ENCODE measurements at places on chromosomes 7 and 10. TPM values are rescaled to one million over a fixed set of nuclear protein-coding genes. Genes with fewer than 3 reads are reported as not detected.

GRCh38 chr7:157699357-157700013 lies 362.7 kb downstream of the DNAJB6 start:
- DNase-seq: no peak
- H3K27ac ChIP-seq: no peak overlapping the region
- no peaks in the 10 kb centered on the region for H3K36me3 ChIP-seq
- peaks cover 4% of the 10 kb centered on the region for H3K27me3 ChIP-seq
- no peaks in the 10 kb centered on the region for H3K4me1 ChIP-seq

CYP3A5 gene
- 1,413 TPM for total RNA-seq

- peaks cover 4% of the 10 kb centered on the region for H3K4me1 ChIP-seq
- H3K36me3 ChIP-seq: peaks cover 3% of the 10 kb centered on the region
- H3K27ac ChIP-seq: no peak overlapping the region
- no peak for DNase-seq
These were observed 239.1 kb downstream of the ZMYND11 start for GRCh38 chr10:374354-374753.

RNF148 gene
- 0.09 TPM for total RNA-seq

NEUROG3 gene
- total RNA-seq: not detected

DNA sequence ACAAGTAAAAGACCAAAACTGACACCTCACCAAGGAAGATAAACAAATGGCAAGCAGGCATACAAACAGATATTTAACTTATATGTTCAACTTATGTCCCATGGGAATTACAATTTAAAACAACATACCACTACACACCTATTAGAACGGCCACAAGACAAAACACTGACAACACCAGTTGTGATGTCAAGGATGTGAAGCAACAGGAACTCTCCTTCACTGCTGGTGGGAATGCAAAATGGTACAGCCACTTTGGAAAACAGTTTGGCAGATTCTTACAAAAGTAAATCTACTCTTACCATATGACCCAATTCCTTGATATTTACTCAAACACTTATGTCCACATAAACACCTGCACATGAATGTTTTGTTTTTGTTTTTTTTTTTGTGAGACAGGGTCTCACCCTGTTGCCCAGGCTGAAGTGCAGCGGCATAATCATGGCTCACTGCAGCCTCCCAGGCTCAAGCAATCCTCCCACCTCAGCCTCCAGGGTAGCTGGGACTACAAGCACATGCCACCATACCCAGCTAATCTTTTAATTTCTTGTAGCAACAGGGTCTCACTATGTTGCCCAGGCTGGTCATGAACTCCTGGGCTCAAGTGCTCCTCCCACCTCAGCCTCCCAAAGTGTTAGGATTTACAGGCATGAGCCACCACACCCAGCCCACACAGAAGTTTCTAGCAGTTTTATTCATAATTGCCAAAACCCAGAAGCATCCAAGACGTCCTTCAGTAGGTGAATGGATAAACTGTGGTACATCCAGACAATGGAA lies 27.3 kb downstream of the HERC4 start:
- no peak overlapping the region for H3K27ac ChIP-seq
- peaks cover 4% of the 10 kb centered on the region for H3K36me3 ChIP-seq
- no peaks in the 10 kb centered on the region for H3K27me3 ChIP-seq
- no peak for DNase-seq
- H3K4me3 ChIP-seq: no peak overlapping the region
- H3K4me1 ChIP-seq: no peaks in the 10 kb centered on the region

DNA sequence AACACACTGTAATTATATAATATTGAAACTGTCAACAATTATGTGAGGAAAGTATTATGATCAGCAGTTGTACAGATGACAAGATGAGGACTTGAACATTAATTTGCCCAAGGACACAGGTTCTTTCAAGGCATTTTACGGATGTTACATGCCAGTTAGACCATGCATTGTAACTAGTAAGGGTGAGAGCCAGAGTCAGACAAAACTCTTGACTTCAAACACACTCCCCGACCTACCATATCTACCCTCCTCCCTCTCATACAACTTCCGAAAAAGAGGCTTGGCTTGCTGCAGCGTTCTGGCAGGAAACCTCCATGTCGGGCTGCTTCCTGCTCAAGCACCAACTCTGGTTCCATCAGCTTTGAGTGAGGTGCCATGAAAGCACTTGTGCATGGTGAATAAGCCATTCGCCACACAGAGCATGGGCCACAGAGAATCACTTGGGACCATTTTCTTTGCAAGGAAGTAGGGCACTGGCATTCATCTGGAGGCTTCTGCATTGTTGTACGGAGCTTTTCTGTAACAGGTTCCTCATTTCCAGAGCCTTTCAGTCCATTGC lies 53.2 kb downstream of the FOXI2 start:
- no peaks in the 10 kb centered on the region for H3K4me1 ChIP-seq
- H3K27me3 ChIP-seq: peaks cover 6% of the 10 kb centered on the region
- H3K36me3 ChIP-seq: no peaks in the 10 kb centered on the region
- DNase-seq: no peak
- H3K4me3 ChIP-seq: no peak overlapping the region

GRCh38 chr10:50990568-50991455 lies 83.5 kb upstream of the PRKG1 start:
- H3K27ac ChIP-seq: peak overlapping the region; percentile 71
- H3K4me1 ChIP-seq: peaks cover 14% of the 10 kb centered on the region
- no peaks in the 10 kb centered on the region for H3K27me3 ChIP-seq
- peak overlapping the region; percentile 74 for H3K4me3 ChIP-seq
- H3K36me3 ChIP-seq: no peaks in the 10 kb centered on the region
- no peak for DNase-seq

TMEM225B gene
- 0.17 TPM for total RNA-seq

GRCh38 chr7:14754631-14755030 lies 147.9 kb downstream of the DGKB start:
- H3K27ac ChIP-seq: no peak overlapping the region
- no peaks in the 10 kb centered on the region for H3K27me3 ChIP-seq
- no peaks in the 10 kb centered on the region for H3K36me3 ChIP-seq
- H3K4me3 ChIP-seq: no peak overlapping the region
- no peaks in the 10 kb centered on the region for H3K4me1 ChIP-seq
- no peak for DNase-seq

- peak overlapping the region; percentile 37 for H3K4me3 ChIP-seq
- peaks cover 5% of the 10 kb centered on the region for H3K36me3 ChIP-seq
- no peaks in the 10 kb centered on the region for H3K27me3 ChIP-seq
- H3K27ac ChIP-seq: peak overlapping the region; percentile 94
- H3K4me1 ChIP-seq: peaks cover 3% of the 10 kb centered on the region
These were observed 27.8 kb downstream of the DENND10 start for GRCh38 chr10:119131512-119132240.

PLEKHA8 gene
- 5.4 TPM for total RNA-seq

GRCh38 chr10:101453791-101454718 lies 100.1 kb downstream of the BTRC start:
- no peaks in the 10 kb centered on the region for H3K36me3 ChIP-seq
- H3K4me3 ChIP-seq: no peak overlapping the region
- no peaks in the 10 kb centered on the region for H3K4me1 ChIP-seq
- H3K27me3 ChIP-seq: no peaks in the 10 kb centered on the region
- DNase-seq: no peak

- H3K27ac ChIP-seq: no peak overlapping the region
- H3K36me3 ChIP-seq: no peaks in the 10 kb centered on the region
- no peaks in the 10 kb centered on the region for H3K4me1 ChIP-seq
- DNase-seq: no peak
These were observed 137.0 kb downstream of the GLCCI1 start for GRCh38 chr7:8105449-8106095.

GRCh38 chr10:8437896-8438295 lies 383.4 kb downstream of the GATA3 start:
- H3K27me3 ChIP-seq: no peaks in the 10 kb centered on the region
- H3K4me3 ChIP-seq: no peak overlapping the region
- no peak overlapping the region for H3K27ac ChIP-seq
- no peaks in the 10 kb centered on the region for H3K4me1 ChIP-seq
- DNase-seq: no peak
- no peaks in the 10 kb centered on the region for H3K36me3 ChIP-seq

RELN gene
- total RNA-seq: 69.8 TPM

DNA sequence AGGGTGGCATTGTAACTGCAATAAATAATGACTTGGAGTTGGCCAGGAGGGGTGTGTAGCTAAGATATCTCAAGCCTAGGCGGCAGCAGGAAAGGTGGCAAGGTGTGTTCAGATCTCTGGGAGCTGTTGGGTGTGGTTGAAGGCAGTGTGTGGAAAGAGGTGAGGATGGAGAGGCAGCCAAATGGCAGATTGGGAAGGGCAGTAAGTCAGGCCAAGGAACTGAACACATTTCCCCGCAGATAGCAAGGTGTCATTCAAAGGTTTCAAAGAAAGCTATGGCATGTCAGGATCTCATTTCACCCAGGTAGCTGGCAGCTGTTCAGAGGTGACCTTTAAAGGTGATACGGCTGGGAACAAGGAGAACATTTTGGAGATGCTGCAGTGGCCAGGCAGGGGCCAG lies 586.0 kb upstream of the MGMT start:
- DNase-seq: no peak
- H3K27me3 ChIP-seq: no peaks in the 10 kb centered on the region
- no peak overlapping the region for H3K4me3 ChIP-seq
- no peak overlapping the region for H3K27ac ChIP-seq

- peaks cover 2% of the 10 kb centered on the region for H3K27me3 ChIP-seq
- H3K27ac ChIP-seq: no peak overlapping the region
- no peaks in the 10 kb centered on the region for H3K36me3 ChIP-seq
- DNase-seq: no peak
These were observed 166.9 kb downstream of the PAXIP1 start for GRCh38 chr7:154836021-154836448.

DNA sequence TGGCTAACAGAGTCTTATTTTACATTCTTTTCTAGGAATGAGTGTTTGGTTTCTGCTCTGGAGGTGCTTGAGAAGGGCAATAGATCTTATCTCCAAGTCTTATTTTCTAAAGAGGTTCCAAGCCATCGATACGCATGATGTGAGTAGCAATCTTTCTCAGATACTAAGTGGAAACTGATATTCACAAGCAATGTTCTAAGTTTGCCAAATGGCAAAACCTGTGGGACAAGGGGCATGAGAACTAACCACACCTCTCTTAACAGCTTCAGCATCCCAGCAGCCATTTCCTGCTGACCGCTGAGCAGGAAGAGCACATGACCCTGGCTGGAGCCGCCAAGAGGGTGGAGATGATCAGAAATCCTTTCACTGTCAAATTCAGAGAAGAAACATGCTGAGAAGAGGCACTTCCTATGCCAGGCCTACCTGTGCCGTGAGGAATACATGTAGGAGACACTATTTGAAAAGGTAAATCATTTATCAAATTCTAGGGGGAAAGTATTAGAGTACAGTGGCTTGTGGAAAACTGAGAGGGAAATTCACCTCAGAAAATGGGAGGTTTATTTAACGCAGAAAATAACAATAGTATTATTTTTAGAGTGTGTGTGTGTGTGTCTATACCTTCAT lies 35.2 kb downstream of the CCDC71L start:
- DNase-seq: no peak
- no peaks in the 10 kb centered on the region for H3K36me3 ChIP-seq
- peaks cover 3% of the 10 kb centered on the region for H3K4me1 ChIP-seq
- no peak overlapping the region for H3K27ac ChIP-seq
- H3K4me3 ChIP-seq: no peak overlapping the region
- H3K27me3 ChIP-seq: no peaks in the 10 kb centered on the region

DNA sequence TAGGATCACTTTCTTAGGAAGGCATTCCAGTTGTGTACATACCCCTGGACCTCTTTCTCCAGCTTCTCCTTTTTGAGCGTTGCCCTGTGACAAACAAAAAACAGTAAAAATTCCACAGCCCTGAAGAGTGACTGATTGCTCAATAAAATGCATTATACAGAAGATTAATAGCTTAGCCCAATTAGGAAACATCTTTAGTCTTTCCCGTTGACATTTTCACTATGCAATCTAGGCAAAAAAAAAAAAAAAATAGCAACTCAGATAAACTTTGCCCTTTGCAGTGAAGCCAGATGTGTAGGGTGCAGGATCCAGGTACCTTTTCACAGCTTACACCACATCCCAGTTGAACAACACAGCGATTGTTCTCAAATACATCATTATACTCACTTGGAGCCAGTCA lies 17.9 kb downstream of the COL28A1 start:
- H3K4me3 ChIP-seq: no peak overlapping the region
- no peaks in the 10 kb centered on the region for H3K36me3 ChIP-seq
- H3K27ac ChIP-seq: no peak overlapping the region
- H3K4me1 ChIP-seq: no peaks in the 10 kb centered on the region
- no peaks in the 10 kb centered on the region for H3K27me3 ChIP-seq
- DNase-seq: no peak

CABCOCO1 gene
- total RNA-seq: not detected

- H3K4me3 ChIP-seq: no peak overlapping the region
- H3K4me1 ChIP-seq: no peaks in the 10 kb centered on the region
- DNase-seq: no peak
- H3K27ac ChIP-seq: no peak overlapping the region
These were observed 124.2 kb downstream of the TCERG1L start for GRCh38 chr10:131187274-131187673.

- H3K4me1 ChIP-seq: no peaks in the 10 kb centered on the region
- peak overlapping the region; percentile 92 for H3K27ac ChIP-seq
- peak overlapping the region; percentile 88 for H3K4me3 ChIP-seq
- H3K36me3 ChIP-seq: no peaks in the 10 kb centered on the region
These were observed 4.4 kb downstream of the CDK6 start for GRCh38 chr7:92831716-92832533.

DNA sequence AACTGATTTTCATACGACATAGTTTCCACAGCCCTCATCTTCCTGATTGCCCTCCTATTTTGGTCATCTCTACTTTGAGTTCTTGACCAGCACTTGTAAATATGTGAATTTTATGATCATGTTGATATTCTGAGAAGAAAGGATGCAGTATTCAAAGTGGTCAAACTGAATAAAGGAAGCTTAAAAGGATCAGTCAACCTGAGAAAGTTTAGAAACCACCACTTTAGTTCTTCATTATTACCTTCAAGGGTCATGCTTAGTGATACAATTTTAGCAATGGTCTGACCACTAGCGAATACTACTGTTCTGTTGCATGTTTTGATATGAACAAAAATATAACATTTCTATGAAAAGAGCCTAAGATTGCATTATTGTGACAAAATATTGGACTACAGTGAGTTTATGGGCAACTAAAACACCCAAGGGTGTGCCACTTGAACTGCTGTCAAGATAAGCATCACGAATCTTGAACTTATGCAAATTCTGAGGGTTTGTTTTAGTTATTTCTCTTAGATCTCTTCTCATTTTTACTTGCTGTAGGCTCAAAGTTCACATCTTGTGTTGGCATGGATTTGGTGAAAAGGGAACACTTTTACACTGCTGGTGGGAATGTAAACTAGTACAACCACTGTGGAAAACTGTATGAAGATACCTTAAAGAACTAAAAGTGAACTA lies 247.7 kb downstream of the IPMK start:
- no peak overlapping the region for H3K27ac ChIP-seq
- no peak overlapping the region for H3K4me3 ChIP-seq
- no peak for DNase-seq
- H3K36me3 ChIP-seq: no peaks in the 10 kb centered on the region
- H3K4me1 ChIP-seq: no peaks in the 10 kb centered on the region
- H3K27me3 ChIP-seq: no peaks in the 10 kb centered on the region

GRCh38 chr7:51005074-51005473 lies 222.4 kb upstream of the GRB10 start:
- H3K36me3 ChIP-seq: no peaks in the 10 kb centered on the region
- H3K27me3 ChIP-seq: no peaks in the 10 kb centered on the region
- H3K27ac ChIP-seq: no peak overlapping the region

- H3K4me3 ChIP-seq: no peak overlapping the region
- peaks cover 10% of the 10 kb centered on the region for H3K36me3 ChIP-seq
- DNase-seq: no peak
- no peaks in the 10 kb centered on the region for H3K27me3 ChIP-seq
These were observed 11.6 kb upstream of the ORAI2 start for GRCh38 chr7:102421706-102422240.

All from liver (tissue), 10 donors.